ENCODE measurements at places on chromosomes 11 and 22.

DNA sequence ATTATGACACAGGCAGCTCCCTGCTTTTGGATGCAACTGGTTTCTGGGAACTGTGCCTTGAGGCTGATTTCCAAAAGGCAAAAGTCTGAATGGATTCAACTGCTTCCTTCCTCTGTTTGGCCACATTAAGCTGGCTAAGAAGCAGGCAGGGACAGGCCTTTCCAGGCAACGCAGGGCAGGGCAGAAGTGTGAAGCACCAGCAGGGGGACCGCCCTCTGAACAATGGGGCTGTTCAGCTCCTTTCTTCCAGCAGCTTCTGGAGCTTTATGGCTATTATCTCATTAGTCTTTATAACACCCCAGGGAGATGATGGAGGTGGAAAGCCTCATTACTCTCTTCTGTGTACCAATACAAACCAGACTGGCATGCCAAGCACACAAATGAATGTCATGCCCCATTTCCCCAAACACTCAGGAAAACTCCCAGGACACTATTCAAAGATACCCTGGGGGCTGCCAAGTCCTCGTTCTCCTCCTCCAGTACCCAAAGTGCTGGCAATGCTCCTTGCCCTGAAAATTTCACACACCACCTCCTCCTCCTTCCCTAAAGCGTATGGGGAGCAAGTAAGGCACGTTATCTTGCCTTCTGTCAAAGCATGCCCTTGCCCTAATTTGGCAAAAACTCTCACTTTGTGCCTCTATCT lies 21.3 kb downstream of the MORC2 start:
- DNase-seq = no peak

GRCh38 chr11:9073466-9074225 lies 17.8 kb downstream of the SCUBE2 start:
- no peak for DNase-seq

- no peak for DNase-seq
Observed at GRCh38 chr11:63554877-63555223, 8.3 kb downstream of the PLAAT2 start.

- DNase-seq = no peak
Observed at GRCh38 chr11:102464859-102465500, 12.4 kb upstream of the TMEM123 start.

- DNase-seq = no peak
Observed at GRCh38 chr11:90911192-90911591, 688.3 kb upstream of the CHORDC1 start.

GRCh38 chr22:27120036-27120435 lies 462.6 kb downstream of the MIAT start:
- no peak for DNase-seq

- no peak for DNase-seq
Observed at GRCh38 chr22:50489363-50490243, 2.9 kb downstream of the MIOX start.

- no peak for DNase-seq
Observed at GRCh38 chr11:82989628-82990404, 81.9 kb downstream of the RAB30 start.

GRCh38 chr11:132620423-132620822 lies 911.9 kb downstream of the OPCML start:
- DNase-seq = no peak

DNA sequence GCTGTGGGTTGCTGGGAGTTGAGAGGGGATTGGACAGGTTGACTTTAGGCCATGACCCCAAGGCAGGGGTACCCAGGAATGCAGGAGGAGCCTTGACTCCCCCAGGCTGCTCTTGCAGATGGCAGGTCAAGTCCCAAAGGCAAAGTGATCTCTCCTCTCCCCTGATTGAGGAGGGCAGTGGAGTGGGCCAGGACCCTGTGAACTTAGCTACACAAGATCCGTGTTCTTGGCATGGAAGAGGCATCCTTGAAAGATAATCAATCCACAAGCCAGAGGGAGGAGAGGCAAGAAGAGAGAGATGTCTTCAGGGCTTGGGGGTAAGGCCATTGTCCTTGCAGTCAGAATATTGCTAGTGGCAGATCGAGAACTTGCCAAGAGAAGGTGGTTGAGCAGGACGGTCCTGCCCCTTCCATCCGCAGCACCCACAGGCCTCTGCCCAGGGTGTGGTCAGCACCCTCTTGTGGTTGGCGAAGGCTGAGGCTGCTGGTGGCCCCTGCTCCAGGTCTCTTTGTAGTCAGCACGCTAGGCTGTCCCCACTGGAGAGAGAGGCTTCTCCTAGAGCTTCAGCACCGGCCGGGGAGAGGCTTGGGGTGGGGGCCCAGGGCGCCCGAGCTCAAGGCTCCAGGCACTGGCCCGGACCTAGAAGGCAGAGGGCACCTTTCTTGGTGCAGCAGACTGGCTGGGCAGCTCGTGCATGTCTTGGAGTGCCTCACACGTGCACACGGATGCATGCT lies 45.4 kb downstream of the KCNC1 start:
- no peak for DNase-seq

GRCh38 chr22:45235851-45236342 lies 4.8 kb downstream of the KIAA0930 start:
- no peak for DNase-seq

All from skeletal muscle cell (primary cell).